ENCODE measurements at places on chromosomes 3 and 15.

- DNase-seq = no peak
Measured at GRCh38 chr15:40445421-40445922, 4.7 kb downstream of the BAHD1 start.

- DNase-seq = no peak
Measured at GRCh38 chr3:161149529-161149928, 44.4 kb upstream of the B3GALNT1 start.

GRCh38 chr3:160885791-160886286, 129.8 kb downstream of the PPM1L start:
- DNase-seq = no peak

- no peak for DNase-seq
Measured at GRCh38 chr3:144273601-144274000, 302.0 kb downstream of the DIPK2A start.

DNA sequence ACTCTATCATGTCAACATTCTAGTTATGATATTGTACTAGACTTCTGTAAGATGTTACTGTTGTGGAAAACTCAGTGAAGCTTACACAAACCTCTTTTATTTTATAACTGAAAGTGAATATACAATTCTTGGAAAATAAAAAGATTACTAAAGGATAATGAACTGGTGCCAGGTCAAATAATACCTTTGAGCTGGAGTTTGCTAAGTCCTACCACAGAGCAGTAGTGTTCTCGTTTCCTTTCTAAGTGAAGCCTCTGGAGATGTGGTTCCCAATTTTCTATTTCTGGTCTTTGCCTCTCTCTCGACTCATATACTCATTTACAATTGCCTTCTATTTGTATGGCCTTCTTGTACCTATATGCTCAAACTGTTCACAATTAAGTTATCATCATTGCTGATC, 942.9 kb downstream of the SQOR start:
- no peak for DNase-seq

- no peak for DNase-seq
Measured at GRCh38 chr3:56720849-56721248, 37.8 kb upstream of the TASOR start.

GRCh38 chr3:33803894-33804526, 5.6 kb downstream of the PDCD6IP start:
- DNase-seq = no peak

DNA sequence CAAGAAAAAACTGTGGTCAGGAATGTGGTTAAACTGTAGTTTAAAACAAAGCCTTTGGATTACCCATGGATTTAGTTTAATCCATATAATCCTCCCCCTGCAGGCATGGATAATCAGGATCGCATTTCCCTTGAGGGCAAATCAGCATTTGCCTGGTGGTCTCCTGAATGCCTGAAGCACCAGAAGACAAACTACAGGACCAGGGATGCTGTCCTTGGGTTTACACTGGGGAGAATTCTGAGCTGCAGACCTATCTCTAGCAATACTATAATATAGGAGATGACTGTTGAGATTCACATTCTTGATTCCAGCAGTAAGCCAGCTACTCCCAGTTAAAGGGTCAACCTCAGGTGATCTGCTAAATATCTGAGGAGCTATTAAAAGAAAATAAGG, 10.6 kb downstream of the PIK3CB start:
- no peak for DNase-seq

GRCh38 chr3:10968401-10968800, 24.1 kb upstream of the SLC6A1 start:
- no peak for DNase-seq

- DNase-seq = no peak
Measured at GRCh38 chr3:124763206-124763605, 33.0 kb downstream of the UMPS start.

- DNase-seq = no peak
Measured at GRCh38 chr3:32956750-32957570, 5.5 kb downstream of the CCR4 start.

DNA sequence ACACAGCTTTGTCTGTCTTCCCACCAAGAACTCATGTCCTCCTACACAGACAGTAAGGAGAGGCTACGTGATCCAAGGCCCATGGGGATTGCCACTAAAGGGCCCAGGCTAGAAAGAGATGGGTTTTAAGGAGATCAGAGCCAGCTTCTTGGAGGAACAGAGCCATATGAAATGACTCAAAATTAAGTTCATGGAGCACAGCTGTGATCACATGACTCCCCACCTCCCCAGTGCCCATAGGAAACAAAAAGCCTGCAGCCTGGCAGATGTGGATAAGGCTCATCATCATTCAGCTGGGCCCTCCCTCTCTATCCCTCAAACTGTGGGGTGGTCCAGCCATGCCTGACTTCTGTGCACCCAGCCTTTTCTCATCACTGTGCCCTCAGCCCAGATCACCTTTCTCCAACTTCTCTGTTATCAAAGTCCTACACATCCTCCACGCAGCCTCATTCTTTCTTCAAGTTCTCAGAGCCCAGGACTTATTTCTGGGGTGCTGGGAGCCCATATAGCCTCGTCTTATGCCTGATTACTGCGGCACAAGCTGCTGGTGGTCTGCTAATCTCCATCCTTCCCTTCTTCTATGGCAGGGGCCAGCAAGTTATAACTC, 137.6 kb downstream of the SMAD6 start:
- DNase-seq = no peak

DNA sequence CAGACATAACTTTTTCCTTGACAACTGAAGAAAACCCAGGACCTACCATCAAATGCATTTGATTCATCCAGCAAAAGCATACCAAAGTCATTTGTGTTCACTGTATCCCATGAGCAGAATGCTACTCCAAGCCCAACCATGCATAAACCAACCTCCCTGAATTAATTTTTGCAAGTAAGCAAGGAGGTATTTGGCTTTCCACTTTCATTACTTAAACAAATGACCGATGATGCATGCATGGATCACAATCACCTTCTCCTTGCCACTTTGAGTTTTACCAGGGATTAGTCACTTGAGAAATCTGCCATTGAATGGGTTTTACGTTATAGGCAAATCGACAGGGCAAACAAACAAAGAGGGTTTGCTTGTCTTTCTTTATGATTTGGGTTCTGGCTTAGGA, 214.8 kb downstream of the FMN1 start:
- no peak for DNase-seq

GRCh38 chr3:134816623-134817022, 21.6 kb downstream of the EPHB1 start:
- no peak for DNase-seq

GRCh38 chr3:71252466-71252865, 331.1 kb downstream of the FOXP1 start:
- no peak for DNase-seq

DNA sequence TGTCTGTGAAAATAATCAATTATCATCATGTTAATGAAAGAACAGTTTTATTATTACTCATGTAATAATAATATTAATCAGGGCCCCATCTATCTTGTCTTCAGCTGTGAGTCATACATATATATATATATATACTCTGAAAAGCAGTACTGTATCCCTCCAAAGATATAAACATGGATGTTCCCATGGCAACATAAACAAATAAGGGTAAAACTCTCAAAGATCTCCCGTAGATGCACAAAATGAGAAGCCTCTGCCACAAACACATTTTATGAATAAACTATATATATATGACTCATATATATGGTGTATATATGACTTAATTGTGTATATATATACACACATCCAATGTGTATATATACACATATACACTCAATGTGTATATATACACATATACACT, 163.8 kb upstream of the ARHGEF26 start:
- DNase-seq = no peak

- no peak for DNase-seq
Measured at GRCh38 chr3:106309274-106309673, 440.5 kb upstream of the CBLB start.

DNA sequence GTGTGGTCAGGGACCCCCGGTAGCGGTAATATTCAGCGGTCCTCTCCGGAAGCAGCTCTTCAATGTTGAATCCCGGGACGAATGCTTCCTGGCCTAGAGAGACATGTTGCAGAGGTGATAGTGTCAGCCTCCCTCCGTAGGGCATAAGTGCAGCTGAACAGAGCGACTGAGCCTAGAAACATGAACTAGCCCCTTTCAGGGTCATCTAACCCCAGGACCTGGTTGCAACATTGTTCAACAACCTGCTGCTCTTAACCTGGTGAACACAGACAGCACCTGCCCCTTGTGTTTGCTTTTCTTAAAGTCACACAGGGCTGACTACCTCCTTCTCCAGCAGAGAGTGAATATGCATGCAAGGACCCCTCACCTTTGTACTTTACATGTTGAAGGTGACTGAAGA, 41.3 kb downstream of the CA12 start:
- DNase-seq = no peak

DNA sequence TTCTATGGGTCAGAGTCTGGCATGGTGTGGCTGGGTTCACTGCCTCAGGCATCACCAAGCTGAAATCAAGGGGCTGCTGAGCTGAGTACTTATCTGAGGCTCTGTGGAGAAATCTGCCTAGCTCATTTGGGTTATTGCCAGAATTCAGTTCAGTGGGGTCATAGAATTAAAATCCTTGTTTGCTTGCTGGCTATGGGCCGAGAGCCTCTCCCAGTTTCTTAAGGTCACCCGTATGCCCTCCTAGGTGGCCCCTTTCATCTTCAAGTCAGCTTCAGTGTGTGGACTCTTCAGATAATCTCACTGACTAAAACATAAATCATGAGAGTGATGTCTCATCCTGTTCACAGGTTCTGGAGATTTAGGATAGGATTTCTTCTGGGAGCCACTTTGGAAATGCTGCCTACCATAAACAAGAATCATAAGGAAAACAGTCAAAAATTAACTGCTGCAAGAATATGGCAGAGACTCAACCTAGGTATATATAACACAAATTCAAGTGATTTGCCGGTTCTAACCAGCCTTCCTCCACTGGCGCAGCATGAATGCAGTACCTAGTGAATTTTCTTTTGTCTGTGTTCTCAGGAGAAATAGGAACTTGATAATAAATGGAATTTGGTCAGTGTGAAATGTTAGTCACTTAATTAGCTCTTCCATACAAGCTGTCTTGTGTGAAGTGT, 5.3 kb downstream of the CP start:
- no peak for DNase-seq

GRCh38 chr3:16849229-16849628, 35.5 kb upstream of the PLCL2 start:
- peak; percentile 44 for DNase-seq

GRCh38 chr15:72231833-72232478, 966 bp upstream of the PKM start:
- DNase-seq = no peak

- no peak for DNase-seq
Measured at GRCh38 chr3:177764377-177764912, 567.2 kb upstream of the TBL1XR1 start.

GRCh38 chr3:12187448-12188327, 29.0 kb upstream of the TIMP4 start:
- no peak for DNase-seq

DNA sequence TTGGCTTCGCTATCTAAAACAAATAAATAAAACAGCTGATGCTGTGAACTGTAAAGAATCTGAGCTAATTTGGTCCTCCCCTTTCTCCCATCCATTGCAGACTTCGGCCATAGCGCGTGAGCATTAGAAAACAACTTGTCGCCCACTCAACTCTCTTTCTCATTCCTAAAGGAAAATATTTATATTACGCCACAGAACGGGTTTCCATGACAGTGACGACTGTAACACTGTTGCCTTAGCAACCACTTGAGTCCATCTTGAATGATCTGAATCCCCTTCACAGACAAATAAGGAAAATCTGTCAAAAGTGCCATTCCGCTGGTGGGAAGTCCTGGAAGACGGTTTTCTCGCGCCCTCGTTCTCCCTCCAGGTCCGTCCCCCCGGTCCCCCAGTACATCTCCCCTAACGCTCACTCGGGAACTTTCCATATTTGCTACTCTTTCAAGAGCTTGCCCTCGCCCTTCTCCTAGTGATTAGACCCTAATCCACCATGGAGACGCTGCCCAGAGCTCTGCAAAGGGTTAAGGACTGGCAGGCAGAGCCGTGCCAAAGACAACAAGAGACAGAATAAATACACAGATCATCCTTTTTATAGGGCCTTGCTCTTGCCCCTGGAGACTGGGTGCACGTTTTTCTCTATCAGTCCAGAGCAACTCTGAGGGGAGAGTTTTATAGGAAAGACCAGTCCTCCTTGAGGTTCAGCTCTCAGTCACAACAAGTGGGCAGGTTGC, 50.5 kb downstream of the CRYGS start:
- DNase-seq = no peak

- DNase-seq = no peak
Measured at GRCh38 chr3:57226176-57226575, 1.4 kb upstream of the APPL1 start.

Measured in stimulated activated CD8-positive, alpha-beta memory T cell treated with anti-CD3 and anti-CD28 coated beads, Interleukin-2, amount 100 ng/mL, for 1 hour (primary cell).